Forelimb muscle (tissue), 1 donor: ENCODE measurements at places on chromosomes 4 and X.
A peak's percentile ranks its signal among the peaks of the same experiment; 100 is the strongest.

GRCh38 chrX:76253432-76253831 is 80.6 kb downstream of the PBDC1 start:
- peak; percentile 6 for DNase-seq

- no peak for DNase-seq
Measured at GRCh38 chr4:105710012-105710600, 1.5 kb downstream of the GSTCD start.

GRCh38 chr4:108215055-108215454 is 46.3 kb upstream of the LEF1 start:
- no peak for DNase-seq

DNA sequence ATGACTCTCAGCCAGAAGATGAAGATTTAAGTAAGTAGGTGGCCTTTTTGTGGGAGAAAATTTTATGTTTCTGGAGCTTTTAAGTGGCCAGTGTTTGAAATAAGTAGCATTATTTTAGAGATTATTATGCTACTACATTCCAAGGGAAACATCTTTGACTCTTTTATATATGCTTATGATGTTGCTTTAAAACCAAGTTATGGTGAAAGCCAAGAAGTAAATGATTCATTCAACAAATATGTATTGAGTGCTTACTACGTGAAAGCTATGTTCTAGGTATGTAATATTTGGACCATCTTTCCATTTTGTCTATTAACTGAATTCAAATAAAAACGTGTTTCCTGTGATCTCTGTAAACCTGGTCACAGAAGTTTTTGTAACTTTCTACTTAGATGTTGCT is 58.3 kb downstream of the ZFX start:
- no peak for DNase-seq

- DNase-seq: no peak
Measured at GRCh38 chr4:166315721-166316467, 442.9 kb downstream of the TLL1 start.

DNA sequence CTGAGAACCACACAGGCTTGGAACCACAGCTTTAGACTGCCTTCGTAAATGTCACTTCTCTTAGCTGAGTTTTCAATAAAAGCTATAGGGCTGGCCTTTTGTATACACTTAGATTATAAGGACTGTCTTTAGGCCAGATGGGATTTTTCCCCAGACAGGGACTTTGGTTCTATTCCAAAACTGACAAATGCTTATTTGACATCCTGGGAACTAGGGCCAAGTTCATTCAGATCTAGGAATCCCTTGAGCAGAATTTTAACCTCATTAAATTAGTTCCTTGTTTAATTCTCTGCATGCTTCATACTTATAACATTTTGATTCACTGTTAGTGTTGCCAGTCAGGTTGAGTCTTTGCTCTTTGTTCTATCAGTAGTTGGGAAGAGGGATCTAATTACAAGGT is 23.1 kb downstream of the ZRSR2 start:
- no peak for DNase-seq

DNA sequence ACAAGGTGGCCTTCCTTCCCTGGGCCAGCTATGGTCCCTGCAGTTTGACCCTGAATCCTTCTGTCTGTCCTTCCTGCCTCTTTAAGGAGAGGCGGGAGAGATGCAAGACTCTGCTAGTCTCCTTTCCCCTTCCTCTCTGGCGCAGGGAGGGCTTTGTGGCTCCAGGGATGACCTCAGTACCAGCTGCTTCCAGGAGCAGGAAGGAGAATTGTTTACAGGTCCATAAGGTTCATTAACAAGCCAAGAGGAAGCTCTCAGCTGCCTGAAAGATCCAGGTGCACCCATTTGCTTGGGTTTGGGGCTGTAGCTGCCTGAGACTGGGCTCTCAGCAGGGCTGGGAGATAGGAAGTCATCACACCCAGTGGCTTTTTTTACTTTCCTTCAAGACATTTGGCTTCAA is 4.0 kb upstream of the FATE1 start:
- DNase-seq: peak; percentile 56

DNA sequence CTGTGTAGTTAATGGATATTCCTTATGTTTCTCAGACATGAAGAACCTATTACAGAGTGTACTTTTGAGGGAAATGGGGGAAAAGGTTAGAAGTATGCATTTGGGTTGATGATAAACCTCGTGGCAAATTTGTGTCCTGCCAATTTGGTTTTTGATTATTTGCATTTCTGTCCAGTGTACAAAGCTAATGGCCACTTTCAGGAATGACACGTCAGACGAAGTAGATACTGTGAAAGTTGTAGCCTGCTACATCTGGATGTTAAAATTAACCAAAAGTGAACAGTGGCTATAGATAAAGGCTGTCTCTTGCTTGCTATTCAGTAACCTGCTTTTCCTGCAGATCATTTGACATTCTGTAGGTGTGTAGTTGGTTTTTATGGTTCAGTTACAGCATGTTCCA is 1.0 kb downstream of the PRDX4 start:
- DNase-seq: no peak

DNA sequence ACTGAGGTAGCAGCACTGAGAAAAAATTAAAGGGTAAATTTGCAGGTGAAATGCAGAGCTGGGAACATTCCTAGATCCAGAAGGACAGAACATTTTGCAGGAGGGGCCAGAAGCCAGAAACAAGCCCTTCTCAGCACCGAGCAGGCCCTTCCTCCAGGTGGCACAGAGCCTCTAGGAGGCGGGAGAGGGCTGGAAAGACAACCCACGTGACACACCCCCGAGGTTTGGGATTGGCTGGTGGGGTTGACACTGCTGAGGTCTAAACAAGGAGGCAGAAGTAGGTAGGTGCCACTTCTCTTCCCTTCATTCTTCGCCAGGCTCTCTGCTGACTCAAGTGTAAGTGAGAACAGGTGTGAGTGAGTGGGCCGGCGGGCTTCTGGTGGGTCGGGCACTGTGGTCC is at the start of gene PAGE4:
Gene PAGE4 (plus strand): TSS at position 288 of the 400 bp plus-strand sequence. CDS start 1,126 bp downstream, outside the sequence.
- no peak for DNase-seq

GRCh38 chr4:84920617-84921016 is 45.9 kb downstream of the WDFY3 start:
- no peak for DNase-seq

DNA sequence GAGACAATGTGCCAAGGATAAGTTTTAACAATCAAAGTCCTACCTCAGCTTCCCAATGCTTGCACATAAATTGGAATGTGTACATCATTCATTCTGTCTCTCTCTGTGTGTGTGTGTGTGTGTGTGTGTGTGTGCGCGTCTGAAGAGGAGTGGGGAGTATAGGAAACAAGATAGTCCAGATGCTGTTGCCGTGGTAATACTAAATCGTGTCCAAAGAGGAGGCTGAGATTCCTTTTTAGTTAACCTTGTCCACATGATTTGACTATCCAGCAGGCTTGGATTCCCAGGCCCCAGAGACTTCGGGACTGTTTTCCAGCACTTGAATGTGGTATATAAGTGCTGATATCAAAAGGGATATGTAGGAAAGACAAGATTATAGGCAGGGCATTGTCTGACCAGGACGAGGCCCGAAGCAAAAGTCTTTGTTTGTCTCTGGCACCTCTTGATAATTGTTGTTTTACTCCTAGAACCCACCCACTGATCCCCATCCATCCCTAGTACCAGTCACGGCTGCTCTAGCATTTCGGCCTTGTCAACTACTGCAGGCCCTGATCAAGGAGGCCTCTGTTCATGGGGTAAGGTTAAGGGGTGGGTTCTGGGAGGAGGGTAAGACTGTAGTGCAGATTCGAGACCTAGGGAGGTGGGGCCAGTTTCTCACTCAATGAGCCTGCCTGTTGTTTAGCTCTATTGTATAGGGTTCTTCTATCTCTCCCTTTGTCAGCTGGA is 3.9 kb downstream of the PLP1 start:
- no peak for DNase-seq

DNA sequence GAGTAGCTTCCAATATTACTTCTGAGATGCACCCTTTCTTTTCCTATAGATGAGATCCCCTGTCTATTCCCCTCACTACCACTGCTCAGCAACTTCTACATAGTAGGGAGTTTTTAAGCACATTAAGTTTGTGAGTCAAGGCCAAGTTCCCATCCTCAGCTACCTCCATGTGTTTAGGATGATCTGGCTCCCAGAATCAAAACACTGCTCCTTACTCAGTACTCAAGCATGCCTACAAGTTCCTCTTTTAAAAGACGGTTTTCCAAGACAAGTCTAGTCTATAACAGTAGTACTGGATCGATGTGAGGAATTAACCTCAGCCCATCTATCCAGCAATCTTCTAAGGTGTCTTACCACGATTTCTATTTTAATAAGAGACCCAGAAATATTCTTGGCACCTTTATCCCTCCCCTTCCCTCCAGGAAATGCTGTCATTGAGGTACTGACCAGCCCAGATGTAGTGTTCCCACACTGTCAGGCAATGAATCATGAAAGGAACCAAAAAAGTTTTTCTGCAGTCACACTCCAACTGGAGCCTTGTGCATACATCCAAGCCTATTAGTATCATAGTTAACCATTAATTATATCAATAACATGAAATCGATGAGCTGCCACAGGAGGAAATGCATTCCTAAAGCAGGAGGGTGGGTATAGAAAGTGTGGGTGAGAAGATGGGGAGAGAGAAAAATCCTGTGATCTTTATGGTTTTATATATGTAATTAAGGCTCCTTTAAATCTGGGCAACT is 29.6 kb downstream of the AREG start:
- DNase-seq: no peak

DNA sequence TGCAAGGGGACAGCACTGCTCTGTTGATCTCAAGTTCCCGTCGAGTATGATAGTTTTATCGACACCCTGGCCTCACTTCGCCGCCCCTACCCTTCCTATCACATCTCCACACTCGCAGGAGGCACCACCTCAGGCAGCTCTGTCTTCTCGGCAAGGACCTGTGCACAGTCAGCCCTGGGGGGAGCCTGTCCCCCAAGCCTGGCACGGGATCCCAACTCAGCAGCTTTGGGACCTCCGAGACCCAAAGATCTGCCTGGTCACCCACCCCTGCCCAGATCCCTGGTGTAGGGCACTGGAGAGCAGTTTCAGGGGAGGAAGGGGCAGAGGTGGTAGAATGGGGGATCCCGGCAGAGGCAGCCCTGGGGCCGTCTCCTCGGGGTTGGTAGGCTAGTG is 18.0 kb upstream of the UBA1 start:
- DNase-seq: no peak

DNA sequence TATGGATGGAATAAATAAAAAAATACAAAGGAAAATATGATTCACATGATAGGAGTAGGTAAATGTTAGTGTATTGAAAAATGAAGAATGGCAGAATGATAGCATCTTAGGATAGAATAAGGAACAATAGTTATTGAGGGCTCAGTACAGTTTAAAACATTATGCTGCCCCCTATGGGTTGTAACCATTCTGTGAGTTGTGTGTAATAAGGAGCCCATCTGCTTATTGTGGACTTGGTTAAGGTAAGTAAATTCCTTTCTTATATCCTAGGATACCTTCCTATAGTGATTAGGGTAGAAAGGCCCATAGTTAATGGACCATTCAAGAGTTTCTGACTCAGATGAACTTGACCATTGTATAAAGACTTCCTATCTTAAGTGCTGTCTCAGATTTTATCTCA is 195.8 kb downstream of the PDHA2 start:
- no peak for DNase-seq

DNA sequence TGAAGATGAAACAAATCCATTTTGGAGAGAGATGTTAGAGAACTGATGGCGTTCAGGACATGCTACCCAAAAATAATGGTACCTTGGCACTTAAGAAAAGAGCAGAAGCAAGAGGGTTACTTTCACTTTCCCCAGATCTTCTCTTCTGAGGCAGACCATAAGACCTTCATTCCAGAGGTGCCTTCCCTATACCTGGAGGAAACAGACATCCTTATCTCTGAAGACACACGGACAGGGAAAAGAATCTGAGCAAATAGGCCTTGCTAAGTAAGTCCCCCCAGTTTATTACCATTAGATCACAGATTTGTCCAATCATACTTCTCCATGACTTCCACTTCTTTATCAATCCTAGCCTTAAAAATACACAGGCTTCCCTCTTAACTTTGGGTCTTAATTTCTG is 2.0 kb upstream of the FGF2 start:
- DNase-seq: no peak

DNA sequence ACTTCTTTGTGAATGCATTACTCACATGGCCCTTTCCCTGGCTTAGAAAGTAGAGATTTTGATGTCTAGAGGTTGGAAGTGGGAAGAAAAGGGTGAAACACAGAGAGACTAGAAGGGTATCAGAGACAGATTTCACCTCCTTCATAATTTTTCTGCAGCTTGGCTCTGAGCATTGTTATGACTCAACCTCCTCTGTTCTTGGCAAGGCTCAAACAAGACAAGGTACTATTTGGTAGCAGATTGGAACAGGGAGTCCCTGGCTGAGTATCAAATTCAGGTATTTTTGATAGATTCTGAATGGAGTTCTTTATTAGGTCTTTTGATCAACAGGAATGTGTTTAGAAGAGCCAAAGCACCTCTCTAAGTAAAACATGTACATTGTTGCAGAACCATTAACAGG is 146.3 kb upstream of the CHRDL1 start:
- DNase-seq: no peak
